ENCODE measurements at places on chromosomes 13 and 19. TPM values are rescaled to one million over a fixed set of nuclear protein-coding genes. Genes with fewer than 3 reads are reported as not detected.

Gene ZNF880
- total RNA-seq = 20.4 TPM

Gene RGL3
- 0.32 TPM for total RNA-seq

Gene SUCLA2
- total RNA-seq = 22.7 TPM

Gene NKPD1
- 3.3 TPM for total RNA-seq

Gene ICAM4
- not detected for total RNA-seq

Gene SOX1
- total RNA-seq = not detected

Gene PPM1N
- total RNA-seq = 4.2 TPM

Gene HRC
- 0.15 TPM for total RNA-seq

Gene ZNF565
- 1.9 TPM for total RNA-seq

Gene SEMA6B
- total RNA-seq = 2.7 TPM

Gene IRGC
- total RNA-seq = not detected

Gene CGB3
- total RNA-seq = not detected

Gene CFAP97D2
- not detected for total RNA-seq

Gene DNAJC3
- 38.8 TPM for total RNA-seq

Gene ERFL
- not detected for total RNA-seq

Gene KASH5
- not detected for total RNA-seq

Gene C1QTNF9
- not detected for total RNA-seq

Gene MEDAG
- 11.3 TPM for total RNA-seq

Gene ZIC2
- not detected for total RNA-seq

Gene RASA3
- 4.6 TPM for total RNA-seq

Gene NTF4
- total RNA-seq = 1.3 TPM

Gene C19orf85
- not detected for total RNA-seq

Gene CBY2
- not detected for total RNA-seq

Gene CEACAM6
- total RNA-seq = 288 TPM

Gene PTH2
- not detected for total RNA-seq

Gene PDCD5
- 97.3 TPM for total RNA-seq

Gene HPN
- not detected for total RNA-seq

Measured in esophagus squamous epithelium (tissue), 5 donors.